ENCODE measurements at places on chromosomes 6 and 20.

- no peak overlapping the region for H3K4me3 ChIP-seq
- no peak for DNase-seq
- H3K36me3 ChIP-seq, result no peaks in the 10 kb centered on the region
- no peaks in the 10 kb centered on the region for H3K4me1 ChIP-seq
These were observed 238.9 kb downstream of the SLC24A3 start for GRCh38 chr20:19451231-19451922.

- no peak overlapping the region for H3K4me3 ChIP-seq
- peaks cover 16% of the 10 kb centered on the region for H3K4me1 ChIP-seq
- no peak overlapping the region for H3K27ac ChIP-seq
- DNase-seq, result no peak
- no peaks in the 10 kb centered on the region for H3K36me3 ChIP-seq
- no peaks in the 10 kb centered on the region for H3K27me3 ChIP-seq
These were observed 371.6 kb downstream of the BCKDHB start for GRCh38 chr6:80478030-80478429.

DNA sequence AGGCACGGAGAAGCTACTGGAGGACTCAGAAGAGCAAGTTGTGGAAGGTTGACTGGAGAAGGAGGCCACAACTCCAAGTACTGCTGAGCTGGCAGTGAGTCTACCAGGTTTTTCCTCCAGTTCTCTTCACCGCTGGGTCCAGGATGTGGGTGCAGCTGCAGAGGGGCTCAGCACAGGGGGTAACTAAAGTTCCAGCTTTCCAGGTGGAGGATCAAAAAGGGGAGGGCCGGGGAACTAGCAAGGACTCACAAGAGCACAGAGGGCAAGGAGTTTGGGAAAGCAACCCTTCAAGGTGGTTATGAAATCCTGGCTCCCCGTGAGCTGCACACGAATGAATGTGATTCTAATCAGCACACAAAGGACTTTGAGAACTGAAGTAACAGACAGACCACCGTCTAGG, 194.2 kb upstream of the GMDS start:
- H3K4me1 ChIP-seq, result no peaks in the 10 kb centered on the region
- H3K27me3 ChIP-seq, result no peaks in the 10 kb centered on the region
- no peak overlapping the region for H3K27ac ChIP-seq
- H3K36me3 ChIP-seq, result no peaks in the 10 kb centered on the region
- DNase-seq, result no peak
- H3K4me3 ChIP-seq, result no peak overlapping the region

DNA sequence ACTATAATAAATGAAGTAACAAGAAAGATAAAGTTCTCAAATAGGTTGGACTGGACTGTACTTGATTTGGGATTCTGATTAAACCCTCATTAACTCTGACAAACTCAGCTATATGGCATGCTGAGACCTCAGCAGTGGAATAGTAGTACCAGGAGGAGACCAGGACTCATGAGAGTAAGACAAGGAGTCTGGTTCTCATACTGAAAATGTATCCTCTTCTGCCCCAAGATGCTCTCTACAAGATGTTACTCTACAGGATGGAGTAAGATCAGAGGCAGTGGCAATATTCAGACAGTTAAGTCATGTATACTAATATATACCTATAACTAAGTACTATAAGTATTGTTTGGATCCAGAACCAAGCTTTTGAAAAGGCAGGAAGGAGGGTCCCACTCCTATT, 31.9 kb upstream of the SYNCRIP start:
- H3K4me3 ChIP-seq, result no peak overlapping the region
- no peaks in the 10 kb centered on the region for H3K27me3 ChIP-seq
- no peak overlapping the region for H3K27ac ChIP-seq
- H3K4me1 ChIP-seq, result peaks cover 25% of the 10 kb centered on the region
- DNase-seq, result no peak
- peaks cover 12% of the 10 kb centered on the region for H3K36me3 ChIP-seq

DNA sequence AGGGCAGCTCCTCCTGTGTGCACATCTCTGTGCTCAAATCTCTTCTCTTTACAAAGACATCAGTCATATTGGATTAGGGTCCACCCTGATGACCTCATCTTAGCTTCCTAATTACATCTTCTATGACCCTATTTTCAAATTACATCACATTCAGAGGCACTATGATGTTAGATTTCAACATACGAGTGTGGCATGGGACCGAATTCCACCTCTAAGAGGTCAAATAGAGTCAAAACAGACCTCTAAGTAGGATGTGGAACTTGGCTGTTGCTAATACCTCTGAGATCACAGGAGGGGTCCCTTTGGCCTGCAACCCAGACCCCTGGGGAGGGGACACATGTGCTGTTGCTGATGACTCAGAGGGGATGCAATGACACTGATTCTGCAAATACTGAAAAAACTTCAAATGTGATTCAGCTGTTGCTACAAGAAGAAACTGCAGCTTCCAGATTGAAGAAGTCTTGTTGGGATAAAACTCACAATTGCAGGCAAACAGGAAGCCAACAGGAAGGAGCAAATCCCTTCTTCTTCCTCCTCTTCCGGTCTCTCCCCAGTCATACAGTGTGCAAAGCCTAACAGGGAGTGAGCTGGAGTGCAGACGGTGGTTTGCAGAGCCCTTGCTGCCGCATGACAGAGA, 216.2 kb downstream of the MYLK4 start:
- no peaks in the 10 kb centered on the region for H3K4me1 ChIP-seq
- peaks cover 53% of the 10 kb centered on the region for H3K27me3 ChIP-seq
- no peak overlapping the region for H3K27ac ChIP-seq
- no peak for DNase-seq
- no peaks in the 10 kb centered on the region for H3K36me3 ChIP-seq

GRCh38 chr6:51330971-51331370, 512.3 kb downstream of the TFAP2B start:
- H3K4me3 ChIP-seq, result no peak overlapping the region
- no peak for DNase-seq
- H3K36me3 ChIP-seq, result no peaks in the 10 kb centered on the region
- H3K27me3 ChIP-seq, result no peaks in the 10 kb centered on the region

DNA sequence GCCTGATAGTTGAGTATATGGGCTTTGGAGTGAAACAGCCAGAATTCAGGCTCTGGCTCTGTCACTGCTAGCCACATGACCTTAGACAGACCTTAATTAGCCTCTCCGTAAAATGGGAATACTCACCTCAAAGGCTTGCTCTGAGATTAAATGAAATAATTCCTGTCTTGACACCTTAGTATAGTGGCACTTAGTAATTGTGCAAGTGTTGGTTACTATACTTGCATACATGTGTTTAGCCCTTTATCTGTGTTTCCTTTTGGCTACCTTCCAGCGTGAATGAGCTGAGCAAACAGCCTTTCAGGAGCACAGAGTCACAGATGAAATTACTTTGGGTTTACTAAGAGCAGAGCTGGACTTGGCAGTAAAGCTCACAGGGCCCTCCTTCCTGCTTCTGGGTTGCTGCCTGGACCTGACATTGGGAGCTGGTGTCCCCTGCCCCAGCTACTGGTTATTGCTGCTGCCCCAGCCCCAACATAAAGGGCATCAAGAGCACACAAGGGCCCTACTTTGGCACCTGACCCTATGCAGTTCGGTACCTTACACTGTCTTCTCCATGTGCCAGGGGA, 32.8 kb downstream of the CD164 start:
- no peaks in the 10 kb centered on the region for H3K4me1 ChIP-seq
- H3K27me3 ChIP-seq, result no peaks in the 10 kb centered on the region
- no peaks in the 10 kb centered on the region for H3K36me3 ChIP-seq
- H3K4me3 ChIP-seq, result no peak overlapping the region
- no peak overlapping the region for H3K27ac ChIP-seq

- no peak for DNase-seq
- no peak overlapping the region for H3K4me3 ChIP-seq
- H3K36me3 ChIP-seq, result no peaks in the 10 kb centered on the region
- no peaks in the 10 kb centered on the region for H3K4me1 ChIP-seq
- H3K27ac ChIP-seq, result no peak overlapping the region
These were observed 392.2 kb upstream of the MARCKS start for GRCh38 chr6:113464960-113465359.

- no peak overlapping the region for H3K27ac ChIP-seq
- no peak overlapping the region for H3K4me3 ChIP-seq
- H3K27me3 ChIP-seq, result no peaks in the 10 kb centered on the region
- DNase-seq, result no peak
- H3K4me1 ChIP-seq, result peaks cover 12% of the 10 kb centered on the region
These were observed 76.5 kb upstream of the SUPT3H start for GRCh38 chr6:45454008-45454911.

DNA sequence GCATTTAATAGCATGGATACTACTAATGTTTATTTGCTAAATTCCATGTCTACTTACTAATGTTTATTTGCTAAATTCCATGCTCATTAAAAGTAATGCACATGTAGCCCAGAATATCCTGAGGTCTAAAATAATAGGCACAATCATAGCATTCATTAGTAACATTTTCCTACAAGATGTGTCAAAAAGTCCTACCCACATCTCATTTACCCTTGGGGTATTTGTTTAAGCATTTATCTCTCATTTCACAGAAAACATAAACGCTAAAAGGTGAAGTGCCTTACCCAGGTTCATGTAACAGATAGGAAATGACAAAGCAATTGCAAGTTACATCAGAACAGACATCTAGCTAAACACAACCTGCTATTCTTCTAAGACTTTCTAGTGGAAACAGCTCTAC, 457.1 kb downstream of the HACE1 start:
- no peak overlapping the region for H3K4me3 ChIP-seq
- H3K36me3 ChIP-seq, result no peaks in the 10 kb centered on the region
- H3K27ac ChIP-seq, result no peak overlapping the region
- H3K27me3 ChIP-seq, result no peaks in the 10 kb centered on the region

DNA sequence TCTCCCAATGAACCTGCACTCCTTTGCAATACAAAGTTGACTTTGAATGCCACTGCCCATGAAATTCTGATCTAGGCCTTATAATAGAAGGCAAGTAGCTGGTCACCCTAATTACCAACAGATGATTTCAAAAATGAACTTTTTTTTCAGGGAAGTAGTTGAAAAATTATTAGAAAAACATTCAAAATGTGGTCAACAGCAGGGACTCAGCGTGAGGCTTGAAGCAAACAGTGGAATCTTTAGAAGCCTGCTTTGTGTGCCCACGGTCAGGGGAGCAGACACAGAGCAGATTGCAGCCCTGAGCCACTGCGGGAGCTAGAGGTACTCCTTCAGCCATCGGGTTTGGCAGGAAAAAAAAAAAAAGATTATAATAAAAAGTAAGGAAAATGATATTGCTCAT, 87.1 kb upstream of the HEY2 start:
- no peaks in the 10 kb centered on the region for H3K36me3 ChIP-seq
- no peaks in the 10 kb centered on the region for H3K27me3 ChIP-seq
- H3K4me3 ChIP-seq, result no peak overlapping the region
- no peak for DNase-seq
- H3K27ac ChIP-seq, result no peak overlapping the region
- H3K4me1 ChIP-seq, result peaks cover 10% of the 10 kb centered on the region

All from MM.1S (cell line).